ENCODE measurements at places on chromosomes 6 and 20.

DNA sequence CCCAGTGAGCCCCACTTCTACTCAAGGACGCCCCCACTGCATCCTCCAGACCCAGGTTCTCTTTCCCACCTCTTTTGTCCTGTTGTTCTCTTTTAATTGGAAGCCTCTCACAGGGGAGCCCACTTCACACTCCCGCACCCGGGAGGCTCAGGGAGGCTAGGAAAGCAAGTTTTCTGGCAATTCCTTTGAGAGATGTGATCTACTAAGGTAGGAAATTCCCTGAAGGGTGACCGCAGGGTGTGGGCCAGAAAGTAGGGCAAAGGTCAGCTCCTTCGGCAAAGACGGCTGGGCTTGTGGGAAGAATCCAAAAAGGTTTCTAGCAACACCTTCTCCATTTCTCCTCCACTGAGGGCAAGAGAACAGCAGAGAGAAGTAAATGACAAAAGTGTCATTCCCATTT is 98.1 kb upstream of the PTPN1 start:
- no peak for DNase-seq

GRCh38 chr6:78390066-78390465 is 477.3 kb upstream of the IRAK1BP1 start:
- no peak for DNase-seq

DNA sequence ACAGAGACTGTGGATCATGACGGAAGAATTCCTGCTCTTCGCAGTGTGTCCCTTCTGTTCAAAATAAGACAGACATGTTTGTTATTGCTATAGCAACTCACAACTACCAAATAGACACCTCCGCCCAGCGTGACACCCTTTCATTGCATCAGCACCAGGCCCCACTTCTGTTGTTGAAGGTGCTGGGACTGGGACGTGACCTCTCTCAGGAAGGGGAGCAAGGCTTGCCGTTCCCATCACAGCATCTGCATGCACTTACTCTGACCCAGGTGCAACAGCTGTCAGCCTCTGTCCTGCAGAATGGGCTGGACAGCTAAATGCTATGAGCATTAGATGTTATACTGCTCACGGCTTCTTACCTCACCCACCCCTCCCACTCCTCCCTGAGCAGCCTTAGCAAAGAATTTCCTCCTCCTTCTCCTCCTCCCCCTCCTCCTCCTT is 94.1 kb downstream of the DACT2 start:
- no peak for DNase-seq

GRCh38 chr20:18057101-18057993 is at the start of gene OVOL2:
Gene OVOL2, minus strand, starts transcription at chr20:18057916. Its CDS starts 282 bp downstream, at chr20:18057634.
- DNase-seq, result no peak

DNA sequence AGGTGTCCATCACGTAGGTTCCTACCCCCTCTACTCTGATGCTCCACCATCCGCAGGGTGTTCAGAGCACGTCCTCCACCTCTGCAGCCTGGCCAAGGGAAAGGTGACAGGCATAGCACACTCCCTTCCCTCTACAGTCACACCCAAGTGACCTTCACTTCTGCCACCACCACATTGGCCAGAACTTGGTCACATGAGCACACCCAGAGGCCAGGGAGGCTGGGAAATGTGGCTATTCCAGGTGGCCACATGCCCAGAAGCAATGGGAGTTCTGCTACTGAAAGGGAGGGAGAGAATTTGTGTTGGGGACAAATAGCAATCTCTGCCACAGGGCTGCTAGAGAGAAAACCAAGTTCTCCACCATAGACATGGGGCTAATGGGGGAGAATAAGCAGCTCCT is 180.3 kb downstream of the NFATC2 start:
- DNase-seq, result no peak

GRCh38 chr6:87784690-87785089 is 82.7 kb upstream of the AKIRIN2 start:
- no peak for DNase-seq

DNA sequence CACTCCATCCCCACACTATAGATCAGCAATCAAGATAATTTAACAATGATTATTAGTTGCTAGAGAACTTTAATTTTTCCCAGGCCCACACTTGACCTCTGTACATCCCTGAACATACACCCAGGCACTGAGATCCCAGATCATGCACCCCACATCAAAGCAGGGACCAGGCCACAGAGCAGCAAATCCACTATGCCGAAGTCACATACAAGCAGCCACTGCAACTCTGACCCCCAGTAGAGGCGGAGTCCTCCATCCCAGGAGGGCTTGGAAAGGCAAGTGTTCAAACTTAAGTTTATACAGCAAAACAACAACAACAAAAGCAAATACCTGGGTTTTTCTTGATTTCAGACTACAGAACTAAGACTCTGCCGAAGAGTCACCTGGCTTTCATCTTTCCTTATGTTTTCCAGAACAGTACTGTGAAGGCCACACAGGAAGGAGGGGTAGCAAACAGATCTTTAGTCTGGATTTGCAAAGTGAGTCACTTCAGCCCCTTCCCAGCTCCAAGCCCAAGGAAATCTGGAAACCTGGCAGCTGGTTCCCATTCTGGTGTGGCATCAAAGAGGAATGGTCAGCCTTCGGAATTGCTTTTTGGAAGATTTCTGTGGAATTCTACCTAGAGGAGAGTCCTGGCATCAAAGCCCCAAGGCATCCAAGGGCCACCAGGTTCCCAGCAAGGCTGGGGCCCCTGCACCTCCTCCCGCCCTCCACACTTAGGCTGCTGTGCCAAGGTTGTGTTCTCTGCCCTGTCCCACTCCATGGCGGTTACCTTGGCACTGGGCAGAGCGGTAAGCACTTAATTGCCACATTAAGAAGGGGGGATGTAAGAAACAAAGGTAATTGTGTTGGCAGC is 7.3 kb downstream of the JAG1 start:
- no peak for DNase-seq

- DNase-seq, result no peak
These were observed 156.4 kb downstream of the MBOAT1 start for GRCh38 chr6:20055916-20056315.

GRCh38 chr6:131532580-131533039 is 40.4 kb upstream of the ARG1 start:
- no peak for DNase-seq

GRCh38 chr6:11233673-11234573 is 1.5 kb upstream of the NEDD9 start:
- DNase-seq, result no peak
